IgD-negative memory B cell (primary cell): ENCODE measurements at places on chromosomes 6 and 20. TPM values are rescaled to one million over a fixed set of nuclear protein-coding genes. Genes with fewer than 3 reads are reported as not detected.

Gene OPRM1
- not detected for polyA plus RNA-seq

Gene PRKN
- polyA plus RNA-seq = 0.55 TPM

Gene SLC17A4
- not detected for polyA plus RNA-seq

Gene RCAN2
- not detected for polyA plus RNA-seq

Gene ZBTB12
- not detected for polyA plus RNA-seq

Gene BPIFA1
- polyA plus RNA-seq = not detected

Gene VSX1
- not detected for polyA plus RNA-seq

Gene ARFGEF3
- not detected for polyA plus RNA-seq

Gene SNAP25
- polyA plus RNA-seq = not detected

Gene ZSWIM3
- polyA plus RNA-seq = 3.0 TPM

Gene NKAPL
- polyA plus RNA-seq = 0.18 TPM

Gene MCCD1
- not detected for polyA plus RNA-seq

Gene SLC22A2
- not detected for polyA plus RNA-seq

Gene NKAIN2
- not detected for polyA plus RNA-seq

Gene BPIFB4
- not detected for polyA plus RNA-seq

Gene GSTA3
- polyA plus RNA-seq = not detected

Gene PACRG
- not detected for polyA plus RNA-seq

Gene BPIFB1
- not detected for polyA plus RNA-seq

Gene MLIP
- polyA plus RNA-seq = not detected

Gene C6orf89
- polyA plus RNA-seq = 29.9 TPM

Gene KCNQ2
- 0.29 TPM for polyA plus RNA-seq

Gene PRR18
- not detected for polyA plus RNA-seq

Gene LAMA2
- polyA plus RNA-seq = 0.05 TPM

Gene HLA-DPA1
- polyA plus RNA-seq = 2,568 TPM

Gene MTRF1L
- polyA plus RNA-seq = 12.5 TPM

Gene HFE
- polyA plus RNA-seq = 7.2 TPM

Gene CUL9
- 13.1 TPM for polyA plus RNA-seq

Gene SSTR4
- not detected for polyA plus RNA-seq

Gene NMBR
- not detected for polyA plus RNA-seq

Gene TGM3
- not detected for polyA plus RNA-seq

Gene SAMD5
- polyA plus RNA-seq = not detected

Gene GUCA1A
- polyA plus RNA-seq = not detected

Gene SYNDIG1
- polyA plus RNA-seq = not detected

Gene TBC1D7
- 15.7 TPM for polyA plus RNA-seq

Gene CTSA
- 107 TPM for polyA plus RNA-seq

Gene MAS1
- polyA plus RNA-seq = not detected

Gene GJA10
- not detected for polyA plus RNA-seq
